Immature natural killer cell (primary cell): ENCODE measurements at places on chromosomes 16 and 17. TPM values are rescaled to one million over a fixed set of nuclear protein-coding genes. Genes with fewer than 3 reads are reported as not detected.

DNA sequence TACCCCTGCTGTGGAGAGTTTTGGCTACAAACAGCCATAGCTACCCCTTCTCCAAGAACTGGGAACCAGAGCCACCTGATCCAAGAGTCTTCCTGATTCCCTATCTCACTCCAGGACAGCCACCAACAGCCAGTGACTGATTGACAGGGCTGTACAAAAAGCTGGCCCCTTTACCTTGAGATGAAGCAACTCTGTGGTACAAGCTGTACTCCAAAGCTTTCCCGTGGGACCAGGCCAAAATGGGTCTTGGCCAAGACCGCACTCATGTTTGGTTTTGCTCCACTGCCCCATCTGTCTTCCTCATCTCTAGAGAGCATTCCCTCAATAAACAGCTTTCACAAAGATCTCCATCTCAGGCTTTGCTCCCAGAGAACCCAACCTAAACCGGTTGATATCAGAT, 43.6 kb downstream of the RNF157 start:
- H3K27ac ChIP-seq = no peak overlapping the region
- no peak for DNase-seq
- no peaks in the 10 kb centered on the region for H3K27me3 ChIP-seq
- no peak overlapping the region for H3K4me3 ChIP-seq

The GP1BA gene
- polyA plus RNA-seq = 1.3 TPM

GRCh38 chr16:27646806-27647205, 96.9 kb downstream of the KATNIP start:
- H3K36me3 ChIP-seq = peaks cover 18% of the 10 kb centered on the region
- no peak overlapping the region for H3K4me3 ChIP-seq
- no peaks in the 10 kb centered on the region for H3K4me1 ChIP-seq
- H3K27me3 ChIP-seq = peaks cover 2% of the 10 kb centered on the region
- no peak for DNase-seq
- H3K27ac ChIP-seq = no peak overlapping the region

- peak; percentile 81 for DNase-seq
- peaks cover 38% of the 10 kb centered on the region for H3K4me1 ChIP-seq
- peak overlapping the region; percentile 88 for H3K27ac ChIP-seq
- peaks cover 22% of the 10 kb centered on the region for H3K27me3 ChIP-seq
Measured at GRCh38 chr17:3788200-3788599, 12.8 kb downstream of the ITGAE start.

DNA sequence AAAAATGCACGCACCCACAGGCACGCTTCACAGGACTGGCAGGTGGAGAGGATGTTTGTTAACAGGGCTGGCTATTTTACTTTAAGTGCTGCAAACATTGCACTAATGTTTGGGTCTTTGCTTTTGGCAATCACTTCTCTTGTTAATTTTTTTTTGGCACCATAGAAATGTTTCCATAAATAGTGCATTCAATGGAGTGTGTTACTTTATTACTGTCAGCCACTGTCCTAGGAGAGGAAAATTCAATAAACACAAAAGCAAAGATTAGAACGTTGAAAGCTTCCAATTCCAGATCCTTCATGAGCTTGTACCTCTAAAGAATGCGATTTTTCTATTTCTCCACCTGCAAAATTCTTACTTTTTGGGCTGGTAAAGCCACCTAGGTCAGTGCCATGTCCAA, 743.5 kb downstream of the WWOX start:
- H3K4me3 ChIP-seq = no peak overlapping the region
- peaks cover 6% of the 10 kb centered on the region for H3K27me3 ChIP-seq
- H3K36me3 ChIP-seq = no peaks in the 10 kb centered on the region
- no peak for DNase-seq

The IFI35 gene
- polyA plus RNA-seq = 130 TPM

- no peak for DNase-seq
- H3K36me3 ChIP-seq = peaks cover 15% of the 10 kb centered on the region
- H3K27ac ChIP-seq = no peak overlapping the region
- H3K4me1 ChIP-seq = peaks cover 5% of the 10 kb centered on the region
- no peaks in the 10 kb centered on the region for H3K27me3 ChIP-seq
Measured at GRCh38 chr17:61757168-61757567, 106.2 kb downstream of the BRIP1 start.

- H3K27me3 ChIP-seq = no peaks in the 10 kb centered on the region
- peaks cover 35% of the 10 kb centered on the region for H3K36me3 ChIP-seq
- no peak for DNase-seq
- no peak overlapping the region for H3K27ac ChIP-seq
Measured at GRCh38 chr17:37147301-37147812, 198.6 kb downstream of the AATF start.
